ENCODE measurements at places on chromosomes 11 and 22. TPM values are rescaled to one million over a fixed set of nuclear protein-coding genes. Genes with fewer than 3 reads are reported as not detected.

Gene LMNTD2
- 0.69 TPM for total RNA-seq

DNA sequence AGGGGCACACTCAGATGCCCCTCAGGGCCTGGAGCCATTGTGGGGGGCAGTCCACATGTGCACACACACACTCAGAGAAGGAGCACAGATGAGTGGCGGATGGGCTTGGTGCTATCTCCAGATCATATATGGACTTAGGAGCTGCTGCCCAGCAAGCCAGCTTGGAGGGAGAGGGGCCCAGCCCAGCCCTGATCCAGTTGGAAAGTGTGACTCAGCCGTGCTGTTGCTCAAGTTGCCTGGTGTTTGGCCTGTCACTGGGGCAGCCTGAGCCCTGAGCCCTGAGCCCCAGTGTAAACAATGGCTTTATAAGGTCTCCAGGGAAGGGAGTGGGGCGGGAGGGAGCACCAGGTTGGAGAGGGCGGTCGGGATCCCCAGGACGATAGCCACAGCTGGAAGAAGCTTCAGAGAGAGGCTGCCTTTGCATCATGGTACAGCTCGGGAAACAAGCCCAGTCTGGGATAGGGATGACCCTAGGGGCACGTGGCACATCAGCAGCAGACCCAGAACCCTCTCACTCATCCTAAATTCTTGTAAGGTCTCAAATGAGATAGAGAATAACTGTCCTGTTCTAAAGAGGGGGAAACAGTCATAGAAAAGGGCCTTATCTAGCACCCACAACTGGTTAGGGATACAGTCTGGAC lies 4.8 kb downstream of the SELENOM start:
- DNase-seq = peak; percentile 76

DNA sequence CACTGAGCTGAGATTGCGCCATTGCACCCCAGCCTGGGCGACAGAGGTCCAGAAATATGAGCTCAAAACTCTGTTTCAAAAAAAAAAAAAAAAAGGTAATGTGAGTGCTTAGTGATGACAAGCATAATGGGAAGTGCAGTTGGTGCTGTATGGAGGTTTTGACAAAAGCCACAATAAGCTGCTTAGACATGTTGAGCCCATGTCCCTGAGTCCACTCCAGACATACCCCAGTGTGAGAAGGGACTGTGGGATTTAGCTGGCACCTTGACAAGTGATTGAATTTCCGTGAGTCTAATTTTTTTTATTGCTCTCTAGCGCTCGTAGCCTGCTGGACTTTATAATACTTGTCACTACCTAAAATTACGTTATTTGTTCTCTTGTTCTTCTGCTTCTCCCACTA lies 15.1 kb upstream of the LGR4 start:
- DNase-seq = no peak

Gene ACCS
- 16.7 TPM for total RNA-seq

Gene KCNE3
- 0.52 TPM for total RNA-seq

DNA sequence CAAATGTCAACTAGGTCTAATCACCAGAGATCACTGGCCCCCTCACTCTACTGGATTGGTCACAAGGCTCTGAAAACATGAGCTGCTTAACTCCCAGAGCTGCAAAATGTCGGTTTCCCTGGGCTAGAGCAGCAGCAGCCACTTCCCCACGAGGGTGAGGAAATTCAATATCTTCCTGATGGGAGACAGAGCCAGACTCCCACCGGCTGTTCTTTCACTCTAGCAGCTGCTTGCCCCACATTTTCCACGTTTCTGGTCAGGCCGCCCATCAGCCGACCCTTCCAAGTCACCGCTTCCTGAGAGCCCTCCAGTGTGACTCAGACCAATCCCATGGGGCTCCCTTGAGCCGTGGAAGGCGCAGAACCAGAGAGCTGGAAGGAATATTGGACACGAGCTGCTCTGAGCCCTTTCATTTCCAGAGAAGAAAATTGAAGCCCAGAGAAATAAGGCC lies 227.0 kb downstream of the ADAMTS15 start:
- no peak for DNase-seq

DNA sequence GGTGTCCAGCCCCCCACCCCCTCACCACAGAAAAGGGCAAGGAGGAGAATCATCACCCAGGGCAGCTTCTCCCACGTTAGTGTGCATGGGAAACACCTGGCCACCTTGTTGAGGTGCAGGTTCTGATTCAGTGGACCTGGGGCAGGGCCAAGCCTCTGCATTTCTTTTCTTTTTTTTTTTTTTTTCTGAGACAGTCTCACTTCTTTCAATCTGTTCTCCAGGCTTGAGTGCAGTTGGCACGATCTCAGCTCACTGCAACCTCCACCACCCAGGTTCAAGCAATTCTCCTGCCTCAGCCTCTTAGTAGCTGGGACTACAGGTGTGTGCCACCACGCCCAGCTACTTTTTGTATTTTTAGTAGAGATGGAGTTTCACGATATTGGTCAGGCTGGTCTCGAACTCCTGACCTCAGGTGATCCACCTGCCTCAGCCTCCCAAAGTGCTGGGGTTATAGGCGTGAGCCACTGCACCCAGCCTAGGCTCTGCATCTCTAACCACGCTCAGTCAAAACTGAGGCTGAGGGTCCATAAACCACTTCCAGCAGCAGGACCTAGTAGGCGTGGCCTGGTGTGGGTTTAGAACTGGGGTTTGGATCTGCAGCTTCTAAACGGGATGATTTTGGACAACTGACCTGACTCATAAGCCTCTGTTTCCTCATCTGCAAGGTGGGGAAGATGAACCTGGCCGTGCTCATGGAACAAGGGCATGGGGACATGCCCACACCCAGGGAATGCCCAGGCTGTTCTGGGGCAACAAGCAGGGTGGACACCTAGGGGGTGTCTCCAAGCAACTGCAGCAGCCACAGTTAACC lies 734 bp downstream of the ZP1 start:
- no peak for DNase-seq

DNA sequence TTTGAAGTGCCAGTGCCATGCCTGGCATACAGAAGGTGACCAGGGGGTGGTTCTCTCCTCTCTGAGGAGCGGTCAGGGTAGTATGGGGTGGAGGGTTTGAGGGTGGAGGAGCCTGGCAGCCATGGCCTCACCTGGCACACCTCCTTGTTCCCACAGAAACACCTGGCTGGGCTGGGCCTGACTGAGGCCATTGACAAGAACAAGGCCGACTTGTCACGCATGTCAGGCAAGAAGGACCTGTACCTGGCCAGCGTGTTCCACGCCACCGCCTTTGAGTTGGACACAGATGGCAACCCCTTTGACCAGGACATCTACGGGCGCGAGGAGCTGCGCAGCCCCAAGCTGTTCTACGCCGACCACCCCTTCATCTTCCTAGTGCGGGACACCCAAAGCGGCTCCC lies 9.6 kb downstream of the SERPINH1 start:
- no peak for DNase-seq

DNA sequence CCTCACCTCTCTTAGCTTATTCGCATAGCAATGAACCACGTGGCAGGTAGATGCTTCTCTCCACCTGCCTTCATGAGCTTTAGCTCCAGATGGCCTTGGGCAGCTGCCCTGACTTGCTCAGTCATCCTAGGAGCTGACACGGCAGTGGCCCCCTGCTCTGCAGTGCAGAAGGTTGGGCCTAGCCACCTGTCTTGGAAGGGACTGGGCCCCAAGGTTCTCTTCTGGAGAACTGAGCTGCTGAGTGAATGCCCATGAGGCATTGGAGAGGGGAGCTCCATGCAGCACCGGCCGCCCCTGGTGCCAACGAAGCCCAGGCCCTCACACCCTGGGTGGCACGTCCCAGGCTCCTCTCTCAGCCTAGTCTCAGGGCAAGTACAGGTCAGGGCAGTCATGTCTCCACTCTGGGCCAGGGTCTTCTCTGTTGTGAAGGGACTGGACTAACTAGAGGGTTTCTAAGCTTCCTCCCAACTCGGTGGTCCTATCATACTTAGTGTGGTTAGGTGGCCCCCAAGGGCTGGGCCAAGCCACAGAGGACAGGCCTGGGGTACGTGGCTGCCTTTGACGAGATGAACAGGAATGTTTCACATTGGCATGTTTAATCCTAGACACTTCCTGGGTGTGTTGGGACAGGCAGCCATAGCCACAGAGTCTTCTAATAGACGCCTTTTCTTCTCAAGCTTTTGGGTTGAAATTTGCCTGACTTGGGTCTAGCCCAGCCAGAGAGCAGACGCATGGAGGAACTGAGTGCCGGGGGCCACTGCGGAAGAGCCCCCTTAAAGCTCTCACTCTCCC lies 47.9 kb downstream of the ALX4 start:
- DNase-seq = no peak

Gene INSC
- total RNA-seq = 0.52 TPM

GRCh38 chr11:10477690-10478046 lies 22.6 kb downstream of the AMPD3 start:
- no peak for DNase-seq

Gene HBB
- not detected for total RNA-seq

GRCh38 chr11:80722629-80723028 lies 1281.8 kb upstream of the TENM4 start:
- DNase-seq = no peak

Gene ACP2
- 38.0 TPM for total RNA-seq

Gene MYOD1
- total RNA-seq = not detected

Gene PITPNM1
- 46.9 TPM for total RNA-seq

DNA sequence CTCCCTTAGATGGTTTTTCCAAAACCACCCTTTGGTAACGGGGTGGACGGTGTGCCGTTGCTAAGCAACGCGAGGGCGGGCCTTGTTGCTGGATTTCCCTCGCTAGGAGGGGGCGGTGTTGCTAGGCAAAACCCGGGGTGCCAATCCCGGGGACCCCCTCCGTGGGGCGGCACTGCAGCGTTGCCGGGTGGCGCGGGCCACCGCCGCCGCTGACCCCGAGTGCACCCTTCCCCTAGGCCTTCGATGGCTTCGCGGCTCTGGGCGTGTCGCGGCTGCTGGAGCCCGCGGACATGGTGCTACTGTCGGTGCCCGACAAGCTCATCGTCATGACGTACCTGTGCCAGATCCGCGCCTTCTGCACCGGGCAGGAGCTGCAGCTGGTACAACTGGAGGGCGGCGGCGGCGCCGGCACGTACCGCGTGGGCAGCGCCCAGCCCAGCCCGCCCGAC lies 8.9 kb downstream of the EHBP1L1 start:
- DNase-seq = no peak

GRCh38 chr11:111589886-111590499 lies 12.3 kb upstream of the SIK2 start:
- DNase-seq = no peak

Gene LRRC74B
- not detected for total RNA-seq

DNA sequence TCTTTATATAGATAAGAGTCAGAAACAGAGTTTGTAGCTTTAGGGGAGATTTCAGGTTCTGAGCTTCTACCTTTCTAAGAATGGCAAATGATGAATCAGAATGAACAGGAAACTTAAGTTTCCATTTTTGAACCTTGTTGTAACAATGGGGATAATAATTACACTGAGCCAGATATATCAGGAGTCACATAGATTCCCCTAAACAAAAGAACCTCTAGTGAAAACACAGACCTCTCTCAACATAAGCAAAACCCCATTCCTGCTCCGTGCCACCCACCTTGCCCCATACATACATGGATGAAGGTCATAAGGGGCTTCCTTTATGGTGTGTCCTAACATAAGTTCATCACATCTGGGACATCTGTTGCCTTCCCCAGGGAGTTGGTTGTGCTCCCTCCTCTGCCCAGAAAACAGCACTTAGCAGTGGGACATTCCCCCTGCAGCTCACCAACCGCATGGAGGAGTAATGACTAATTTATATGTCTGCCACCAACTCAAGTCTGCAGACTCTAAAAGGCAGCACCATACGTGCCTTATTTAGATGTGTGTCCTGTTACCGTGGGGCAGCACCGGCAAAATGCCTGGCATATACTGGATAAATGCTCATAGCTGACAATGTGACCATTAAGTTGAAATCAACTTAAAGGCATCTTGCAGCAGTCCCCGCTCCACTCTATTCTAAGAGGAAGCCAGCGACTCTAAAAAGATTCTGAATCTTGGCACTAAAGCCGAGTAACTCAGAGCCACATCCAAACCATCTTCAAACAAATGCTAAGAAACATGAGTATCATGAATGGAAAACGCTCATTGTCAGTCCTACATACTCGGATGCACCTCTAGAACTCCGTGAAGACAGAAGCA lies 8.0 kb downstream of the JAML start:
- no peak for DNase-seq

- DNase-seq = no peak
Observed at GRCh38 chr22:49104434-49104833, 723.2 kb downstream of the BRD1 start.

Gene MDK
- 26.7 TPM for total RNA-seq

Gene SCO2
- total RNA-seq = 2.0 TPM

- no peak for DNase-seq
Observed at GRCh38 chr11:75554258-75555022, 7.6 kb upstream of the SERPINH1 start.

DNA sequence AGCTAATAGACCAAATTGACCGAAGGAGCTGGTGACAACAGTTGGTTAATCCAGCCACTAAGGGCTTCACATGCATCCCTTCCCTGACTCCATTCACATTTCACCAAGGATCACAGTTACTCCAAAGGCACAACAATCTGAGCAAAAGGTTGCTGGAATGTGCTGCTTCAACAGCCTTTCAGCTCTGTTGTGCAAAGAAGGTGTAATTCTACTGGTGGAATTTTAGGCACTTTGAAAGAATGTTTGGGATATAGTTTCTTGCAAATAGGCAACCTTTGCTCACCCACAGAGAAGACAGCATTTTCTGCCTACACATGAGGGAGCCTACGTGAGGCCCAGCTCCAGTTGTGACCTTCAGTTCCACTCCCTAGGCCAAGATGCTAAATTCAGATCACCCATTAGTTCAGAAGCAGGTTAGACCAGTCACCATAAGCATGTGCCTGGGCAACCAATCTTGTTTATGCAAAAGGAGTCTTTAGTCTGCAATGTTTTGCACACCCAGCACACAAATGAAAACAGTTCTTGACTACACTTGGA lies 21.6 kb upstream of the FCHSD2 start:
- no peak for DNase-seq

GRCh38 chr11:72981080-72981479 lies 161.0 kb downstream of the FCHSD2 start:
- DNase-seq = no peak

- DNase-seq = peak; percentile 84
Observed at GRCh38 chr22:33329398-33329797, 271.2 kb upstream of the SYN3 start.

Gene RASL10A
- 0.15 TPM for total RNA-seq

Gene GAS2
- 4.4 TPM for total RNA-seq

- DNase-seq = no peak
Observed at GRCh38 chr11:125872138-125872491, 15.4 kb upstream of the HYLS1 start.

- no peak for DNase-seq
Observed at GRCh38 chr11:114775875-114776621, 97.7 kb downstream of the NXPE2 start.

GRCh38 chr11:72579816-72580641 lies 94.2 kb downstream of the PDE2A start:
- no peak for DNase-seq
